ENCODE measurements at places on chromosomes 3 and 15.

DNA sequence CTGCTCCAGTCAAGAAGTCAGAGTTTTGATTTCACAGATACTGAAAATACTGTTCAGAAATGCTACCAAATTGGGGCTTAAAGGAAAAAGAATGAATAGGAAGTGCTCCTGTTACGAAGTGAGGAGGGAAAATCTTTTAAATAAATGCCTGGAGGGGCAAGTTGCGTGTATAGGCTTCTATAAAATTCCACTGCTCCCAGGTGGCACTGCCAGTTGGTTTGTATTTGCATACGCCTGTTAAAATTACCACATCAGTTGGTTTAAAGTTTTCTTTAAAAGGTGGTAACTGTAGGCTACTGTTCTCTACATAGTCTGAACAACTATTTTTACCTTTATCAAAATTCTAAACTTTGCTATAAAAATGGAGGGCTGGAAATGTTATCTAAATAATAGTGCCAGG lies 123.5 kb downstream of the DLG1 start:
- no peak for DNase-seq

GRCh38 chr3:40677749-40678148 lies 153.0 kb downstream of the ZNF621 start:
- DNase-seq: no peak

DNA sequence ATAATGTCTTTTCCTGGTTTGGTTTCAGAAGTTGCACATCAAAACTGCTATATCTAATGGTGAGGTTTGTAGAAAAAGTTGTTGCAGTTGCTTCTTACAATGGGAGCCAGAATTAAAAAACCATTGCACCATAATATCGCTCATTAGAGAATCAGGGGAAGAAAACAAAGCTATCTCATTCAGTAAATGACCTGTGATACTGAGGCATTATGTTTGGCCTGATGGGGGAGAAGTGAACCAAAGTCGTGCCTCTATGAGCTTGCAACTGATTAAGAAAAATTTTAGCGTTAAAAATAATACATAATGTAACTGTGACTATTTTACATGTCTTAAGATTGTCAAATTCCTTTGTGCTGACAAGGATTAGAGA lies 60.2 kb upstream of the ARHGEF26 start:
- DNase-seq: no peak

DNA sequence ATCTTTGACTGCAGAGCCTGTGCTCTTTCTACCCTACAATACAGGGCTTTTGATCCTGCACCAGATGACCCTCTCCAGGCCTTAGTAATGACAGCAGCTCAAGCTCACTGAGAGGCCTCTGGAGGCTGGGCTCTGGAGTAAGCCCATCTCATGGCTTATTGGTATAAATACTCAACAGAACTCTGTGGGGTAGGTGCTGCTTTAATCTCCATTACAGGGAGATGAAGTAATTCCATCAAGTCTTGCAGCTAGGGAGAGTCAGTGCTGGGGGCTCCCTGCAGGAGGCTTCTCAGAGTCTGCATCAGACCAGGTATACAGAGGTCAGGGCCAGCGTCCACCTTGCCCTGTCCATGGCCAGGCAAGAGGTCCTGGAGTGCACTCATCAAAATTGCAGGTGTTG lies 89.2 kb upstream of the SLC6A11 start:
- DNase-seq: no peak

DNA sequence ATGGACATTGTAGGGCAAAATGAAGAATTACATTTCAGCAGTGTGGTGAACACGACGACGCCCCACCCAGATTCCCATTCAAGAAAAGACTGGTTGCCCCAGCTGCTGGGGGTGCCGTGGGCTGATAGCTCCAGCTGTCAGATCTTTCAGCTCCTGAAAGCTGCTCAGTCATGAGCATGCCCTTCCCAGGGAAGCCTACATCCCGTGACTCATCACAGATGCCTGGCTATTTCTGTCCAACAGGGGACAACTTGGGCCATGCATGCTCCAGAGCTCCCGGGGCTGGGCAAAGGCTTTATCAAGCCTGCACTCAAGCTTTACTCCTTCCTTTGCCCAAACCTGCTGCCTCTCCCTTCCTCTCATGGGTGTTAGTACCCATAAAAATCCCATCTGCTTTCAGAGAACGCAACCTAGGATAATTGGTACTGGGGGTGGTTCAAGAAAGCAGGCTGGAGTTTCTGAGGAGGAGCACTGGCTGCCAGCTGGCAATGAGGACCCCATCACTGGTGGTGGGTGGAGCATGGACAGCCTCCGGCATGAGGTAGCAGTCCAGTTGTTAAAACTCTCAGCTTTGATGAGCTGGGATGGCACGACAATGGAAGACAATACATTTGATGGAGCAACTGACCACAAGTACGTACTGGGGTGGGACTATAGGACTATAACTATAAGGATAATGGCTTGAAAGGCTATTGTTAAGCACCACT lies 16.4 kb upstream of the ST8SIA2 start:
- DNase-seq: no peak
